ENCODE measurements at places on chromosomes 3 and 15. TPM values are rescaled to one million over a fixed set of nuclear protein-coding genes. Genes with fewer than 3 reads are reported as not detected.

Gene BOC
- total RNA-seq, result 49.7 TPM

Gene VIPR1
- total RNA-seq, result 21.3 TPM

DNA sequence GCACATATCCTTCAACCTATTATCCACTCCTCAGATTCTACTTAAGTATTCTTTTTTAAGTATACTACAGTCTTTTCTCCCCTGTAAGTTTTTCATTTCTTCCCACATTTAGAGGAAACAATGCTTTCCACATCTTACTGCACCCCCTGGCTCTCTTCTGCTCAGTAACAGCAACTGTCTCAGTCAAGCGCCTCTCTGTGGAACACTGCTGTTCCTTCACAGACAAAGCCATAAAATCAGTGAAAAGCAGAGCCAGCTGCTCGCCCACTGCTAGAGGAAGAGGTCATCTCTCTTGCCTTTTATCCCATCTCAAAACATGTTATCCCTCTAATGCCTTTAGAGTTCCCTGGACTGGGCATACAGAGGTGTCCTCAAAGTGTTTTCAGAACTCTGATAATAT is 24.8 kb downstream of the SERP1 start:
- no peak for DNase-seq

DNA sequence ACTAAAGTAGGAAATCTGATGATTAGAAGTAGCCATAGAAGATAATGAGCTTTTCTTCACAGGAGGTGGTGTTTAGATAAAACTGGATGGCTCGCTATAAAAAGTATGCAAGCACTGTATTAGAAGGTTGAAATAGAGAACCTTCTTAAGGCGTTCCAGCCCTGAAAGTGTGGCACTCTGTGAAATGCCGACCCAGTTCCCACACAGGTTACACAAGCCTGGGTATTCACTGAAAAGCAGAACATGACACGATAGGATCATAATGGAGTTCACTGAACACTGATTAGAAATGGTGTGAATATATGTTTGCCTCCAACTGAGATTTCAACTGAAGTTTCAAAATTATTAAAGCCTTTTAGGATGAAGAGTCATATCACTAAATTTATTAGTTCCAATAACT is 15.0 kb upstream of the LRRC34 start:
- DNase-seq, result no peak

- no peak for DNase-seq
These were observed 100.9 kb upstream of the ARHGEF3 start for GRCh38 chr3:56902468-56903160.

DNA sequence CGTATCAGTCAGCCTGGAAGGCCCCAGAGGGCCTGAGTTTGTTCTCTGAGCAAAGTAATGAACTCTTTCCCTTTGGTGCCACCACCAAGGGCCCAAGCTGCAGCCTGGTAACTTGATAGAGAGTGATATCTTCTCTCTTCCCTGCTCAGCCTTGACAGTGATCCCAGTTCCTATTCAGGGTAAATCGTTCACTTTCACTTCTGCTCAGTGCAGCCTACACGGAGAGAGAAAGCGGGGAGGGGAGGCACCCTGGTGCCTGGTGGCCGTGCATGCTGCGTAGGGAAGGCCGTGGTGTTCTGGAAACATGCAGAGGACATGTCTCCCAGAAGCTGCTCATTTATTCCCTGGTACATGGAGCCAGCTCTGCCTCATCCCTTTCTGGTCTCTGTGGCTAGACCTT is 54.9 kb downstream of the KIF9 start:
- no peak for DNase-seq

GRCh38 chr15:47820747-47821319 is 103.5 kb downstream of the SEMA6D start:
- peak; percentile 71 for DNase-seq

Measured in mammary epithelial cell (primary cell).